ENCODE measurements at places on chromosomes 2 and 18.

DNA sequence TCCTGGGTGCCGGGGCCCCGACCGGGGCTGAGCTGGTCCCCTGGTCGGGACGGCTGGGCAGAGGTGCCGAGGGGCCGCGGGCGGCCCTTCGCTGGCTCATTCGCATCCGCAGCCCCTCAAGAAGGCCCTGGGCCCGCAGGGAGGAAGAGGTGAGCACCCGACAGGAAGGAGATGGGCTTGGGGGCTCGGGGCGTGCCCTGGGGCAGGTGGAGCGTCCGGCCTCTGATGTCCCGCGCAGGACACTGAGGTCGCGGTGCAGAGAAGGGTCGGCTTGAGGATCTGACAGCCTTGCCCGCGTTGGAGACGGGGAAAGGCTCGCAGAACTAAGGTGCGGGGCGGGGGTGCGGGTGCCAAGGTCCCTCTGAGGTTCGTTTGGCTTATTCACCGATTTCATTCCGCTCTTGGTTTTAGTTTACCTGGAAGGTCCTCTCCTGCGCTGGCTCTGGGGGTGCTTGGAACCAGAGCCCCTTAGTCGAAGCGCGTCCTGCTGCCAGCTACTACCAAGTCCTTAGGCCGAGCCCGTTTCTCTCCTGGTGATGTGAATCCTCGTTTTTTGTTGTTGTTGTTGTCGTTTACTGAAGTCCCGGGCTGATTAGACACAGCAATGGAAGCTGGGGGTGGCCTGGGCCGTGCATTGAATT lies 18.9 kb upstream of the CD8A start:
- DNase-seq, result peak; percentile 47

DNA sequence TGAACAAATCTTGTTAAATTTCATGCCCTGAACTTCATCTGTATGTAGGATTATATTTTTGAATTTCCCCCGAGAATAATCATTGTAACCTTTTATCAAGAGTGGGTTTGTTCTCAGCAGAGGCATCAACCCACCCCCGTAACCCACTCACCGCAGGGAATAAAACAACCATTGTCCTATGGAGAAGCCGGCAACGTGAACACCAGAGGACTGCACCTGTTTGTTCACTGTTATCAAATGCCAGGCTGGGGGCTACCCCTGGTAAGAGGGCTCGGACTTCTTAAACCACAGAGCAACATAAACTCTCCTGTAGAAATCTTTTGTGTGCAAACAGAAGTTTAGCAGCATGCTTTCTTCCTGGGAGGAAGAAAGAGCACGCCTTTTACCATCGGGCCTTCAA lies 610.4 kb downstream of the ERBB4 start:
- DNase-seq, result no peak

DNA sequence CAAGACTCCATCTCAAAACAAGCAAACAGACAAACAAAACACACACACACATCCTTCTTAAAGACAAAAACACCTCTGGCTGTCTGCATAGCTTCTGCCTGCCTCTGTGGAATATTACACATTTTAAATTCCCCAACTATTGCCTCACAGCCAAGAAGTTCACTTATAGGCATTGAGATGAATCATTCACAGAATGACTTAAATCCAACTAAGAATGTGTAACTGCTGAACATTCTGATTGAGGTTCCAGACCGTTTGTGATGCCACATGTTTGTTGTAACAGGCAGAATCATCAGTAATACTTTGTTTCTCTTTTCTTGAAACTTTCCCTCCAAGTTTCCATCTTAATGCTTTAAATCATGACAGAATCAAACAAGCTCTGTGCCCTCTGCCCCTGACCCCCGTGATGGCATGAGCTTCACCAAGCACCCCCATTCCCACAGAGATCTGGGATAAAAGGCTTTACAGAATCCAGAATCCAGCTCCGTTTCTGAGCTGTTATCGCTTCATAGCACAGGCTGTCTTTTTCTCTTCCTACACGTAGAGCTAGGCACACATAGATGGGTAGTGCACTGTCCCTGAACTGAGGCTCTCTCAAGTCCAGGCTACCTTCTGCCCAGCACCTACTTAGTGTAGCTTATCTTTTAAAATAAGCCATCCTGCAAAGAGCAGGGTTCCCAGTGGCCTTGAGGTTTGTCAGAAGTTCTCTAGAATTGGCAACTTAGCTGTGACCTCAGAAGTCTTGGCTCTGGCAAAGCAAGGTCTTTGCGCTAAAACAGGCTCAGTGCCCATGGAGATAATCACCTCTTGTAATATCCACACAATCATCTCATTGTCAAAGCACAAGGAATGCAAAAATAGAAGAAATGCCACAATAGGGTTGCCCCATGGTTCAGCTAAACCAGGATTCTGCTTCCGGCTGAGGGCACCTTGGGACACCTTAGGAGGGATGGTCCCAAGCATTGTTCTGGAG lies 32.9 kb downstream of the EPAS1 start:
- DNase-seq, result no peak

- DNase-seq, result no peak
Measured at GRCh38 chr2:118832791-118833715, 14.4 kb downstream of the EN1 start.

GRCh38 chr2:171394164-171394740 lies 39.5 kb downstream of the METTL8 start:
- no peak for DNase-seq

DNA sequence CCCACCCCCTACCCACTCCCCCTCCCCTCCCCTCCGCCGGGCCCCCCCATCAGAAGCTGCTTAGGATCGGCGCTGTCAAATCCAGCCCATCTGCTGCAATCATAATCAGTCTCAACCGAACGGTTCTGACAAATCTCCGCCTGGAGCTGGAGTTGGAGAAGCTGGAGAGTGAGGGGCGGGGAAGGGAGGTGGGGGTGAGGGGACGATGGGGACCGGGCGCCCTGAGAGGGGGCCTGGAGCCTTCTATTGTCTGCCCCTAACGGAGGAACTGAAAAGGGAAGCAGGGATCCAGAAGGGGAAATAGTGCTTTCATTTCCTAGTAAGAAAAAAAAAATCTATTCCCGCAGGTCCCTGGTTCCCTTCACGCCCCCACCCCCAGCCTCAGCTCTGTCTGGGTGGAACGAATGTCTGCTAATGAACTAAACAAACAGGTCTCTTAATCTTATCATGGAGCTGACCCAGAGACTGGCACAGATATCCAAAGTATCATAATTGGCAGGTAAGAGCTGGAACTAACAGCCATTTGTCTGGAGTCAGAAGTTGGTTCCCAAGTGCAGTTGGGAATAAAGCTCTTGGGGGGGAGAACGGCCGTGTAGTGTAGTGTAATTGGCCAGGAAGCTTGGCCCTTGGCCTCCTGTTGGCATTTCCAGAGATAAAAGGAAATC lies 301.2 kb downstream of the NCKAP5 start:
- peak; percentile 38 for DNase-seq

DNA sequence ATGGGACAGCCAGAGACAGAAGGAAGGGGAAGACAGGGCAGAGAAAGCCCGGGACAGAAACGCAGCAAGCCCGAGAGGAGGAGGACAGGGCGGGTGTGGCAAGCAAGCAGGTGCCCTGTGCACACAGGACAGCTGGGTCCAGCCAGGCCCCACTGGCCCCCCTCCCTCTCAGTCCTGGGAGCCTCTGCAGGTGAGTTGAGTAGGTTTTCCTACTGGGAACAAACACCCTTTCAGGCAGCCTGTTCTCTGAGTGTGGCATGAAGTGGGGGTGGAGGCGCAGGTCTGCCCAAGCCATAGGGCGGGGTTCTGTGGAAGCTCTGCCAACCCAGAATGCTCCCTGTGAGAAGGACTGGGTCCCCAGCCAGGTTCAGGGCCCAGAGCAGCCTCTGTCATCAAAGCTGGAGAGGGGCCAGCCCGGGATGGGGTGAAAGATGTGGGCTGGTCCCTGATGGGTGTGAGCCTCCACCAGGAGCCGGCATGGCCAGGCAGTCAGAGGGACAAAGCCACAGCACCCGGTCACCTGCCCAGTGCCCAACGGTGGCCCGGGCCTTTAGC lies 129.4 kb downstream of the TFCP2L1 start:
- no peak for DNase-seq

- no peak for DNase-seq
Measured at GRCh38 chr2:184734338-184734737, 136.0 kb downstream of the ZNF804A start.

DNA sequence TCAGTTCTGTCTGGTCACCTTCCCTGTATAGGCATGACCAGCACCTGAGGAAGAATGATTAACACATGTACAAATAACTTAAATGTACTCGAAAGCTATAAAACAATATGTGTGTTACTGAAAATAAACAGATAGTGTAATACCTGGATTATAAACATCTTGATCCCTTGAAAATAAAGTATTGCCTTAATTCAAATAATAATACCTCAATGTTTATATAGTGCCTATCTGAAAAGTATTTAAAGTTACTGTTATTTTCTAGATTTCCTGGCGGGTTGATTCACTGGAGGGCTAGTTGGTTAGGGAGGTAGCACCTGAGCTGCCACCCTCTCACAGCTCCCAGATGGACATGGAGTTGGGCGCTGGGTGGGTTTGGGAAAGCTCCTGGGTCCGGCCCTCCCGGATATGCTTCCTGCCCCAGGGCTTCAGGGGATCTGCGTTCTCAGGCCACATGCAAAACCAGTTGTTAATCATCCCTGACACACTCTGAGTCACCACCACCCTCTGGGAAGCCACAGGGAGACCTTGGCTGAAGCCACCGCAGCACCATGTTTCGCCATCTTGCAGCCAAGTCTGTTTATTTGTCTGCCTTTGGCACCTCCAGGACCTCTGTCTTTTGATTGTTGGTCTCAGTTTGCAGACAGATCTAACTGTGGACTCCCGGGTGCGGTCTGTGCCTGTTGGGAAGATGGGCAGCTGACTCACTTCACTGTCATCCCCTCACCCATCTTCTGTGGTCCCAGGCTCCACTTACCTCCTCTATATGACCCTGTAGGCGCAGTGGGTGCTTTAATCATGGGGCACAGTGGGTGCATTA lies 35.3 kb downstream of the RAB31 start:
- peak; percentile 56 for DNase-seq

- DNase-seq, result no peak
Measured at GRCh38 chr2:24206242-24206641, 31.4 kb downstream of the FAM228A start.
